NCI-H446 (cell line): ENCODE measurements at places on chromosomes 6 and 20.

GRCh38 chr6:15268137-15268908 is 22.5 kb downstream of the JARID2 start:
- no peak for DNase-seq

- DNase-seq = no peak
Measured at GRCh38 chr6:155364844-155365437, 50.7 kb upstream of the TFB1M start.

DNA sequence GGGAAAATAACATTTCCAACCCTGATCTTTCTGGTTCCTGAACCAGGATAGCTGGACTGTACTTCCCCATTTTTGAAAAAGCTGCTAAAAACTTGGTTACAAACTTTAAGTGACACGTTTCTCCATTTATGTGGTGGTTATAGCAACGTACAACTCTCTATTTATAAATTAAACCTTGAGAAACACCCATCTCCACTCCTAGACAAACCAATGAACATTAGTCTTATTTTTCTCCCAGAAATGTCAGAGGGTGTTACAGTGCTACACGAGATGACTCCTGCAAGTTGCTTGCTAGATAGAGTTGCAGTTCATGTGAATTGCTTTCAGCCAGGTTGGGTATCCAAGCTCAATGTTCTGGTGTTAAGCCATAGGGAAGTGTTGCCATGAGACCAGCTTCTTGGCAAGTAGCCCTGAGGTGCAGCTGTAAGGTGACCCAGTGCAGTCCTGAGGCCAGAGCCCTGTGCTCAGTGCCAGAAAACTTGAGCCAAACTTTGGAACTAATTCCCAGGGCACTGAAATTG is 51.3 kb upstream of the REV3L start:
- DNase-seq = peak; percentile 30

DNA sequence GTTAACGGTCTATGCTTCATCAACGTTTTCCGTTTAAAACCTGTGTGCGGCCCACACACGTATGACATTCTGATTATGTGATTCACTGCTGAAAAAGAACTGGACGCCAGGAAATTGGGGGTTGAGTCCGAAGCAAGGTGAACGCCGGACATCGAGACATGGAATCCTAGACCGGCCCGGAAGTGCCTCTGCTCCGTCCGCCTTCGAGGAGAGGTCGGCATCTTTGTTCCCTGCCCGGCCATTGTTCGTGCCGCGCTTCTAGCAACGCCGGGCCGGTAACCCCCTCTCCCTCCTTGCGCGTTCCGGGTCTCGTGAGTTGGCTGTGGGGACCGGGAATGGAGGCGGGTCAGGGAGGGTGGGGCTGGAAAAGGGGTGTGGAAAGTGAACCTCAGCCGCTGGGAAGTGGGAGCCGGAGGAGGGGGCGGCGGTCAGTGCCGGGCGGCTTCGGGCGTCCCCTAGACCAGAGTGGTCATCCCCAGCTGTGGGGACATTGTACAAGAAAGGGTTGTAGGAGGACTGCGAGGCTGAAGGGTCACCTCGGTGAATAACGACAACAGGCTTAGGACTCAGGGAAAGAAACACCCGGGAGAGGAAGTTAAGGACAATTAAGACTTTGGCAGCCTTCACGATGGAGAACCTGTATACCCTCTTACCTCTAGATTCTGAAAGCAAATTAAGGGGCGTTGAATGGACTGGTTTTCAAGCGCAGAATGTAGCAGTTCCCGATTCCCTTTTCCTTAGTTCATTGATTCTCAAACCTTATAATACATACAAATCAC is at the start of gene ZSCAN9:
Gene ZSCAN9, plus strand, starts transcription at position 220 of the 779 bp plus-strand sequence. CDS start 1,810 bp downstream, outside the sequence.
- DNase-seq = peak; percentile 85

- DNase-seq = no peak
Measured at GRCh38 chr6:8260610-8261009, 158.3 kb upstream of the EEF1E1 start.

DNA sequence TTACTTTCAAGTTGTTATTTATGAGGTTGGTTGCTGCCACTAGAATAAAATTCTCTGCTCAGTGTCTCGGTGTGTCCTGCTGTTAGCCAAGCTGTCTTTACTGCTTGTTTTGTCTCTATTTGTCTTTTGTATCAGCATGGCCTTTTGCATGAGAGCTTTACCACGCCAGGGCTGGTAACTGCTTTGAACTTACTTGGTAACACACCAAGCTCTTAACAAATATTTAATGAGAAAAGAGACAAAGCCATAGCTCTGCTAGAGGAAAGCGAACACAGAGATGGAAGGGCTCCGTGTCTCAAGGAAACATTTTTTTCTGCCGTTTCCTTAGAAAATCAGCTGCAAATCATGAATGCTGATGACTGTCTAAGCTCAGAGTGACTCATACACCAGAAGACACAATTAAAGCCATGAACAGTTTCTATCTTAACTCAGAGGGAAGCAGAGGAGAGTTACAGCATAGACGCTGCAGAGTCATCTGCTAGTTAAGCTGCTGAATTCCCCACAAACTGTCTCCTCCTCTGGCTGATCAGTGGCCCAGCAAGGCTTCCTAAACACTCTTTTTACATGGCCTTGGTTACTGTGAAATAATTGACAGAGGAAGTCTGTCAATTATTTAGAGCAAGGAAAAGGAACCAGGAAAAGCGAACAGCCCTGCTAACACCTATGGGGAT is 44.8 kb downstream of the AGPAT4 start:
- peak; percentile 43 for DNase-seq

GRCh38 chr6:144150710-144151657 is 667 bp downstream of the STX11 start:
- no peak for DNase-seq

- DNase-seq = no peak
Measured at GRCh38 chr6:123085403-123085802, 89.4 kb downstream of the CLVS2 start.

DNA sequence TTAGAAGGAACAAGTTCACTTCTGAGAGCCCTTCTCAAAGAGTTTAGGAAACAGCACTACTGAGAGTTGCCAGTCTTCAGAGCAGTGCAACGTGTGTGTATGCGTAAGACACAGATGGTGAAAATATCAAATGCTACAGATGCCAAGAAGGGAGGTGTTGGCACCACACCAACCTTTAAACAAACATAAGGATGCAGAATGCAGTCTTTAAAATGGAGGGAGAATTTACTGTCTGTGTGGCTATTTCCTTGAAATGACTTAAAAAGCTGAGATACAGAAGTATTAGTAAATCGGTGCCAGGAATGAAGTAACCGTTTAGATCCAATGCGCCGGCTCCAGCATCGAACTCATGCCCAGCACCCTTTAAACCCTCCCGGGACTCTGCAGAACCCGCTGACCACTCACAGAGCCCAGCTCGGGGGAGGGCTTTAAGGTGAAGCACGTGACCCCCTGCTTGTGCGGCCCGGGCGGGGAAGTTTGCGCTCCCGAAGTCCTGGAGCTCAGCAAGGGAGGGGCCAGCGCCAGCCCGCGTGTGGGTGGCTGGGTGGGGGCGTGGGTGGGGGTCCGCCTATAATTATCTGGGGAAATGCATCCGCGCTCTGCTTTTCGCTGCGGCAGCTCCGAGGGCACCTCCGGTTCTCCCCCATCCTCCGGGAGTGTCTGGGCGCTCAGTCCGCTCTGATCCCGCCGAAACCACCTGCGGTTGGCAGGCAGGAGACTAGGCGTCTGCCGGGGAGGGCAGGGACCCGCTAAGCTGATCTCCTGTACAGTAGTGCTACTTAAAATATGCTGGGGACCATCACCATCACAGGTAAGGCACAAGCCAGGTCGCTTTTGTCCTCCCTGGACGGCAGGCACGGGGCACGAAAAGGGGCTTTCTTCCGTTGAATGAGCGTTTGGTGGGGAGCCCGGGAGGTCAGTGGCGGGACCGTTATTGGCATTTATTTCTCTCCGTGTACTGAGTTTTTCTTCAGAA is 66.0 kb downstream of the ZBTB2 start:
- DNase-seq = no peak

- DNase-seq = no peak
Measured at GRCh38 chr20:40957265-40957760, 71.3 kb upstream of the TOP1 start.

DNA sequence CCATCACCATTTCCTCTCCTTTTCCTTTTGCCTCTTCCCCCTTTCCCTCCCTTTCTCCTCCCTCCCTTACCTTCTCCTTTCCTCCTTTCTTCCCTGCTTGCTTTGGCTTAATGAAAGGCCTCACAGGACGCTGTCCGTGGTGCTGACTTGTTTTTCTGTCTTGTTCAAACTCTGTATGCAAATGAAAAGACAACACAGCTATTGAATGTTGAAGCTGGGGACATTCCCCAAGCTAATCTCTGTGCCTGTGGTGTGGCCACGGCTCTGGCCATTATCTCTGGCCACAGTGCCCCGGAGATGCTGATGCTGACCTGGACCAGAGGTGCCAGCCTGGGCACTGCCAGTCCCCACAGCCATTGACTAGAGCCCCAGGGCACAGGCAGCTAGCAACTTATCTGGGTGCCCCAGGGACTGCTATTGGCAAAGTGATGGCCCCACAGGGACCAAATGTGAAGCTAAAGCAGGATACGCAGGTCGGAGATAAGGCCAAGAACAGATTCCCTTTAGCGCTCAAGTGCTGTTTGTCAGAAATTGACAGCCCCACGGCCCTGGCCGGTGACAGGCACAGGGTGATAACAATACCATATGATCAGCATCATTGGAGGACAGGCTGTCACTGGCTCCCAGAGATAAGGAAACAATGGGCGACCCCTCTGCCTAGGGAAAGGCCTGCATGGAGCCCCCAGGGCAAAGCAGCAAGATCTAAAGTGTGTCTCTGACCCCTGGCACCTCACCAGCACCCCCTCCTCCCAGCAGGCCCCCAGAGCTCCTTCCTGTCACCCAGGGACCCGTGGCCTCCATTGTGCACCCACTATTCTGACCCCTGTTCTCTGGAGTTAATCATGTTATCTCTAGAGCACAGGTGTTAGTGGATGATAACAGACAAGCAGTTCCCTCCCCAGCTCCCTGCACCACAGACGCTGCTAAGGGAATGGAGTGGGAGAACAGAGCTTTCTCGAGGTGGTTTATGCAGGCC is 31.6 kb upstream of the SLC32A1 start:
- DNase-seq = no peak

- DNase-seq = no peak
Measured at GRCh38 chr6:137224799-137225198, 5.6 kb upstream of the IFNGR1 start.

- DNase-seq = peak; percentile 6
Measured at GRCh38 chr6:6696867-6697531, 108.5 kb downstream of the LY86 start.

DNA sequence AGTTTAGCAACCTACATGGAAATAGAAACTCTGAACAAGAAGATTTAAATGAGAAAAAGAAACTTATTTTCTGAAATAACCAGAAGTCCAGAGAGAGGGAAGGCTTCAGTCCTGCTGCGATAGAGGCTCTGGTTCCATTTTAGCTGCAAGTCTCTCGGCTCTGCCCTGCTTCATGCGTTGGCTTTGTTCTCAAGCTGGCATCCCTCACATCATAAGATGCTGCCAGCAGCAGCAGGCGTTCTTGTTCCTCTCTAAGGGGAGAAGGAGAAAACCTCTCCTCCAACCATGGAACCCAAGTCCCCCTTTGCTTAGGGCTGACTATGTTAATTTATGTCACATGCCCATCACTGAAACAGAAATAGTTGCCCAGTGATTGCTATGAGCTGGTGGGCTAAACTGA is 46.4 kb upstream of the PMEPA1 start:
- no peak for DNase-seq

- DNase-seq = no peak
Measured at GRCh38 chr6:112660626-112661025, 313.5 kb downstream of the RFPL4B start.

DNA sequence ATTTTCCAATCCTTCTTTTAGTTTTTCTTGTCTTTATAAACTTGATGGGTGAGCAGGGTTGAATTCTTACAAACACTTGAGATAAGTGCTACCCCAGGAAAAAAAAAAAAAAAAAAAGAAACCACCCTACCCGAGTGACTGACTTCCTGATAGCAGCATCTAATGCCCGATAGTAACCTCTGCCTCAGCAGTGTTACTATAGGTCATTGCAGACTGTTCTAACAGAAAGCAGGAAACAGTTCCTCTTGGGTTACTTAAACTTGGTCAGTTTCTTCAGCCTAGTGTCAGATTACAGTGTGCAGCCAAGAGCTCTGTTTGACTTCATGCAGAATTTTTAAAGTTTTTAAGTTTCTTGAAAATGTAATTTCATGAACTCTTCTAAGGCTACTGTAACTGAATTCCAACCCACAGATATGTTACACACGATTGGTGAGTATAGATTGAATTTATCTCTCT is 2.1 kb downstream of the MYLIP start:
- DNase-seq = no peak

- DNase-seq = no peak
Measured at GRCh38 chr6:5706124-5707033, 300.3 kb downstream of the NRN1 start.

DNA sequence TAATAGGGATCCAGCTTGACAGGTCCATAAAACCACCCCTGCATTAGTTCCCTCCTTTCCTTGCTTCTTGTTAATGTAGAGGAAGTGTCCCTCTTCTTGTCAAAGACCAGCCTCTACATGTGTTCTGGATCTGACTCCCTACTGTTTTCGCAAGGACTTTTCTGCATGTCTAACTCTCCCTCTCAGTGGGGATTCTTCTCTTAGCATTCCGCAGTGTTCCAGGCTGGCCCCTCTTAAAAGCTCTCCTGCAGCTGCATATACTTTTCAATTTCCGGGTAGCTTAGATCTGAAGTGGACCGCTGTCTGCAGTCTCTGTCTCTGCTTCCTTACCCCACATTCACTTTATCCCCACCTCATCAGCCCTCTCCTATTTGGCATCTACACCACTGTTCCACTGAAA is 96.1 kb upstream of the MAN1A1 start:
- DNase-seq = no peak

DNA sequence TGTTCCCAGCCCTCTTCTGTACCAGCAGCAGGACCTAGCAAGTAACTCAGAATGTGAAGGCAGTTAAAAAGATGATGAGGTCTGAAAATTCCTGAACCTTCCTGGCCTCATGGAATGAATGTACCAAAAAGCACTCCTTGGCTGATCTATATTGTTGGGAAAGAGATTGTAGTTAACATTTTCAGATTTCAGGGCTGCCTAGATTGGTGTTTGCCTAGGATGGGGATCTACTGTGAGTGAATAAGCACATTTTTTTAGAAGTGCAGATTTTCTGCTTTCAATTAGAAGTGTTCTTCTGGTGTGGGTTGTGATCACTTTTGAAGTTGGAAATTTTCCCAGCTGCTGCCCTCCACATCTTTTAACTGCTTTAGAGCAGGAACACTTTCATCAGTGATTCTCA is 6.2 kb downstream of the MYLIP start:
- DNase-seq = no peak

- peak; percentile 72 for DNase-seq
Measured at GRCh38 chr20:59515013-59515905, 89.1 kb upstream of the PHACTR3 start.

GRCh38 chr6:44264154-44265006 is 971 bp downstream of the NFKBIE start:
- no peak for DNase-seq

- peak; percentile 38 for DNase-seq
Measured at GRCh38 chr6:42532038-42532669, 31.7 kb upstream of the UBR2 start.
